ENCODE measurements at places on chromosomes 3 and 15. TPM values are rescaled to one million over a fixed set of nuclear protein-coding genes. Genes with fewer than 3 reads are reported as not detected.

The FAM131A gene
- total RNA-seq, result 73.2 TPM

The PPP1R14D gene
- 2.2 TPM for total RNA-seq

The PLA2G4D gene
- 2.9 TPM for total RNA-seq

The WDR82 gene
- 43.3 TPM for total RNA-seq

The ERC2 gene
- 1.8 TPM for total RNA-seq

The CTXN2 gene
- total RNA-seq, result not detected

The INSYN1 gene
- 11.3 TPM for total RNA-seq
